ENCODE measurements at places on chromosomes 3 and 15. TPM values are rescaled to one million over a fixed set of nuclear protein-coding genes. Genes with fewer than 3 reads are reported as not detected.

DNA sequence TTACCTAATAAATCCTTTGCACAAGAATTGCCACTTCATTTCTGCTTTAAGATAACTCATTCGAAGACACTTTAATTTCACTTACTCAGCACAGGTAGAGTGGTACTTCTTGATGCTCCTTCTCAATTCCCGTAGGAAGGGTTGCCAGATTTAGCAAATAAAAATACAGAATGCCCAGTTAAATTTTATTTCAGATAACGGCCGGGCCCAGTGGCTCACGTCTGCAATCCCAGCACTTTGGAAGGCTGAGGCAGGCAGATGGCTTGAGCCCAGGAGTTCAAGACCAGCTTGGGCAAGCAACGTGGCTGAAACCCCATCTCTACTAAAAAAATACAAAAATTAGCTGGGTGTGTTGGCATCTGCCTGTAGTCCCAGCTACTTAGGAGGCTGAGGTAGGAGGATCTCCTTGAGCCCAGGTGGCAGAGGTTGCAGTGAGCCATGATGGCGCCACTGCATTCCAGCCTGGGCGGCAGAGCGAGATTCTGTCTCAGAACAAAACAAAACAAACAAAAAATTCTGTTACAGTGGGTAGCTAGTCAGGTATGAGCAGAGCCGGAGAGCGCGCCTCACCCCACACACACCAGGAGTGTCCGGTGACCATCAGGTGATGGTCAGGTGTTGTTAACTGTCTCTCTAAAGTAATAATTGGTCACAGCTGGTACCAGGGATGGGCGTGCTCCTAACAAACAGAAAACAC, 92.8 kb downstream of the DNAH12 start:
- no peaks in the 10 kb centered on the region for H3K36me3 ChIP-seq
- no peak overlapping the region for H3K4me3 ChIP-seq
- no peak overlapping the region for H3K27ac ChIP-seq
- no peaks in the 10 kb centered on the region for H3K27me3 ChIP-seq
- H3K4me1 ChIP-seq, result peaks cover 6% of the 10 kb centered on the region
- DNase-seq, result no peak

- H3K4me1 ChIP-seq, result no peaks in the 10 kb centered on the region
- no peak overlapping the region for H3K4me3 ChIP-seq
- H3K27me3 ChIP-seq, result no peaks in the 10 kb centered on the region
- DNase-seq, result no peak
- H3K36me3 ChIP-seq, result no peaks in the 10 kb centered on the region
Measured at GRCh38 chr15:62477929-62478328, 312.8 kb upstream of the C2CD4B start.

DNA sequence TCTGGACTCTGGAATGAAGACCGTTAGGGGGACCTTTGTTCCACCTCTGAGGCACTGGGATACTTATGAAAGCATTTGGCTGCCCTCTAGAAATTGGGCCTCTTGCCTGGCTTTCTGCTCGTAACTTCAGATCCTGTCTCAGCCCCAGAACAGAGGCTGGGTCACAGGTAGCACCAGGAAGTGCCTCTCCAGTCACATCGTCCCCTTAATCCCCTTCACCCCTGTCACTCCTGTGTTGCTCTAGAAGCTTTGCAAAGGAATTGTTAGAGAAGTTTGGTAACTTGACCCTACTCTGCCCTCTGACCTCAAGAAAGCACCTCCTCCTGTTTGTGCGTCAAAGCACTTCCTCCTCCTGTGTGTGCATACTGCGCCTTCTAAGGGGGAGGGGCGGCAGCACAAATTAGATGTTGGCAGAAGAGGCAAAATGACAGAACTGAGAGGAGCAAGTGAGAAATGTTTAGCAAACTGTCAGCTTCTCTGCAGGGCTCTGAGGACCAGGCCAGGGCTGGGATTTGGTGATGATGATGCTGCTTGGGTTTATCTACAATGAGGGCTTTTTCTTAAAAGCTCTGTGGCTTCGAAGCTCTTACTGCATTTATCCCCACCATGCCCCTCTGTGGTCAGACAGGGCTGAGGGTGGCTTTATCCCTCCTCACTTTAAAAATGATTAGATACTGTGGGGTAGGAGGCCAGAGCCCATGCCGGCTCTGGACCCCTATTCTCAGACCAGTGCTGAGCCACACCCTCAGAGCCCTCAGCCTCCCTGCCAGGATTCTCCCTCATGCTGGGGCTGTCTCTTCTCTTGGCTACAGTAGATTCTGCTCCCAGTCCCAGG, 76.2 kb downstream of the LARS2 start:
- no peak for DNase-seq
- peak overlapping the region; percentile 52 for H3K27ac ChIP-seq
- peaks cover 5% of the 10 kb centered on the region for H3K36me3 ChIP-seq
- peaks cover 20% of the 10 kb centered on the region for H3K4me1 ChIP-seq

Gene DIPK2A
- 37.6 TPM for total RNA-seq

Gene PARP15
- 0.08 TPM for total RNA-seq

Gene CXCR6
- total RNA-seq, result 12.0 TPM

Gene XRN1
- 20.1 TPM for total RNA-seq

Gene CYP8B1
- total RNA-seq, result not detected

Gene GPR156
- total RNA-seq, result not detected

Gene RPS17
- 2,792 TPM for total RNA-seq
